ENCODE measurements at places on chromosomes 3 and 15.

- no peak for DNase-seq
Observed at GRCh38 chr3:134503266-134503665, 17.4 kb downstream of the CEP63 start.

DNA sequence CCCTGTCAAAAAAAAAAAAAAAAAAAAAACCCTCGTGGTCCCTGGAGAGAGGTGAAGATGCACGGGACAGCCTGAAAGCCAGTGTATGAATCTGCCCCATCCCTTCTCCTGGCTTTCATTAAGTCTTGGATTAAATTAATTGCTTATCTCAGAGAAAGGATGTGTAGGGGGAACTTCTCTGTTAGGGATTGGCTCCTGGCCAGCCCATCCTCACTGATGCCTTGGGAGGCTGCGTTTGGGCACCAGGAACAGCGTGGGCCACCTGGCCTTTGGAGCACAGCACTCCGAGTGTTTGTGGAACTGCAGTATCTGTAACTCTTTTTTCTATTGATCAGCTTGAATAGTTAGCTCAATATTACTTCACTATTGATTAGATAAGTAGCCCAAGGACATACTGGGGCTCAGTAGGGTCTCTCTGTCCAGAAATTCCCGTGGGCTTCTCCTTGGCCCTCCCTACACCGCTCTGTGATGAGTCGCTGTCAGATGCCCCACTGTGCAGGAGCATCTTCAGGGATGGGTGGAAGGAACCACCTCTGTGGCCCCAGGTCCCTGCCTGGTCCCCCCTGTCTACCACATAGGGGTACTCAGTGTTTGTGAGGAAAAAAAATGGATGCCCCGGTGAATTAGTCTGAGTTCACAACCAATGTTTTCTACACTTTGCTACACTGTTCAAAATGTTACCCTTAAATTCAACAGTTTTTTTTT lies 2.0 kb downstream of the PXYLP1 start:
- no peak for DNase-seq

DNA sequence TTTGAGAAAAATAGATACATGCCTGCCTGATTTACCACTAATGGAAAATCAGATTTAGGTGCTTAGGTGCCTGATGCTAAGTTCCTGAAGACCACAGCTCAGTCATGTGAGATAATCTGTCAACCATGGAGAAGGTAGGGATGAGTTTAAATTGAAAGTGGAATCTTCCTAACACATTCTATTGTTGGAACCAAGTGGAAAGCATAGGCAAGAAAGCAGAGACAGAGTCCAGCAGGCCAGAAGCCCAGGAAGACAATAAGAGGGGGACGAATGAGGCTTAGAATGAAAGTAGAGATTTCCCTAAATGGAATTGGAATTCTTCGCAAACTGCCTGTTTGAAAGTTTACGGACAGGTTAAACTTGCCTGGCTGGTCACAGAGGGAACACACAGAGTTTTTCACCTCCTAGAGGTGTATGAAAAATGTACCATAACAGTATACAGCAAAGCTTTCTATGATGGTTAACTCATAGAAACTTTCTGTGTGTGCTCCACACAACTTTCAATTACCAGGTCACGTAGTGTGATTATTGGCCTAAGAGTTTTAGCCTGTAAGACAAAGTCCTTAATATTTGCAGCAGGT lies 453.8 kb upstream of the KCNMB2 start:
- no peak for DNase-seq

- DNase-seq: no peak
Observed at GRCh38 chr3:157078811-157079185, 81.1 kb downstream of the CCNL1 start.

GRCh38 chr3:37904601-37905000 lies 42.9 kb downstream of the CTDSPL start:
- no peak for DNase-seq

DNA sequence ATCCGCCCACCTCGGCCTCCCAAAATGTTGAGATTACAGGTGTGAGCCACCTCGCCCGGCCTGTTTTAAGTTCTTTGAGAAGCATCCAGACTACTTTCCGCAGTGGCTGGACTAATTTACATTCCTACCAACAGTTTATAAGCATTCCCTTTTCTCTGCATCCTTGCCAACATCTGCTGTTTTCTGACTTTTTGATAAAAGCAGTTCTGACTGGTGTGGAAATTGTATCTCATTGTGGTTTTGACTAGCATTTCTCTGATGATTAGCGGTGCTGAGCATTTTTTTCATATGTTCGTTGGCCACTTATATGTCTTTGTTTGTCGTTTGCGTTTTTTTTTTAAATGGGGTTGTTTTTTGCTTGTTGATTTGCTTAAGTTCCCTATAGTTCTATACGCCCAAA lies 208.4 kb upstream of the DPPA4 start:
- no peak for DNase-seq

DNA sequence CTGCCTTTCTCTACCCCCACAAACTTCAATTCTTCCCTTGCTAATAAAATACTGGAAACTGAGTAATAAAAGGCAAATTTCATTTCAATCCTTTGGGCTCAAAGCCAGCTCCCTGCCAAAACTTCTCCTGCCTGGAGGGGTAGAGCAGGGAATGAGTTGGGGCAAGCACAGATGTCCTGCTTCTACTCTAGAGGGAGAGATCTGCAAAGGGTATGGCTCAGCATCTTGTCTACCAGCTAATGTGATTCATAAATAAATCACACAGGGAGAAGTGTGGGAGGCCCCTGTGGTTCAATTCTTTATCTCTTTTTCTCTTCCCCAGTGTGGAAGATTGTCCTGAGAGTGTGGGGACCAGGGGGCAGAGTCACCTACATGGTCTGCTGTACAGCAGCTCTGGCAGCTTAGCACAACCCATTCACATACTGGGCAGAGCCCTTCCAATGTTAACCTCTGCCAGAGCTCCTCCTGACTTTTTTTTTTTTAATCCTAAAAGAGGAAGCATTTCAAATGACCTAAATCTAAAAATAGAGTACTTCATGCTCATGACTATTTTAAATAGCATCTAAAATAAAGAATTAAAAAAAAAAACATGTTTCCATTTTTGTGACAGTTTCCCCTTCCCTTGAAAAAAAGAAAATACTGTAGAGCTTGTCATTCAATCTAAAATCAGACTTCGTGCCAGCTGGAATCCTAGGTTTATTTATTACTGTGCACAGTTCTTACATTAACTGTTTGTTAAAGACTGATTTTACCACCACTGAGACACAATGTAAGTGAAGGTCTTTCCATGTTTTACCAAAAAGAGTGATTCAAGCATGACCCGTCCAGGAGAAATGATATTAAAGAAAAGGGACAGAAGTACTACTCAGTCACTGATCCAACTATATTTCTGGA lies 1083.7 kb upstream of the CFAP20DC start:
- DNase-seq: no peak

DNA sequence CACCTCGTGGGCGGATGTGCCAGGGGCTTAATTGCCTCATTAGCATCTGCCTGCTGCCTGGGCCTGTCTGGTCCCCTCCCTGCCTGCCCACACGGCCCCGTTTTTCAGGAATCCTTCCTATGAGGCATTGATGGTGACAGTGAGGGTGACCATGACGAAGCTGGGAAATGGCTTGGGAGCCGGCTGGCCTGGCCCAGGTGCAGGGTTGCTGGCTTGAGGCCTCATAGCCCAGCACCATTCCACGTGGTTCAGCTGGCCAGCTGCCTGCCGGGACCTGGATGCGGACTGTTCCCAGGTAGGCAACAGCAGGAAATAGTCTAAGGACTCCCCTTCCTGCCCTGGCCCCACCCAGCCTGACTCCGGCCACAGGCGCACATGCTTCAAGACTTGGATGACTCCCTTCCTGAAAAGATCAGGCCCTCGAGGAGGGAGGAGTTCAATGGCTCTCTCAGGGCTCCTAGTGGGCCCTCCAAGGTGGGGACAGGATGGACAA lies 8.9 kb upstream of the DUSP7 start:
- no peak for DNase-seq

DNA sequence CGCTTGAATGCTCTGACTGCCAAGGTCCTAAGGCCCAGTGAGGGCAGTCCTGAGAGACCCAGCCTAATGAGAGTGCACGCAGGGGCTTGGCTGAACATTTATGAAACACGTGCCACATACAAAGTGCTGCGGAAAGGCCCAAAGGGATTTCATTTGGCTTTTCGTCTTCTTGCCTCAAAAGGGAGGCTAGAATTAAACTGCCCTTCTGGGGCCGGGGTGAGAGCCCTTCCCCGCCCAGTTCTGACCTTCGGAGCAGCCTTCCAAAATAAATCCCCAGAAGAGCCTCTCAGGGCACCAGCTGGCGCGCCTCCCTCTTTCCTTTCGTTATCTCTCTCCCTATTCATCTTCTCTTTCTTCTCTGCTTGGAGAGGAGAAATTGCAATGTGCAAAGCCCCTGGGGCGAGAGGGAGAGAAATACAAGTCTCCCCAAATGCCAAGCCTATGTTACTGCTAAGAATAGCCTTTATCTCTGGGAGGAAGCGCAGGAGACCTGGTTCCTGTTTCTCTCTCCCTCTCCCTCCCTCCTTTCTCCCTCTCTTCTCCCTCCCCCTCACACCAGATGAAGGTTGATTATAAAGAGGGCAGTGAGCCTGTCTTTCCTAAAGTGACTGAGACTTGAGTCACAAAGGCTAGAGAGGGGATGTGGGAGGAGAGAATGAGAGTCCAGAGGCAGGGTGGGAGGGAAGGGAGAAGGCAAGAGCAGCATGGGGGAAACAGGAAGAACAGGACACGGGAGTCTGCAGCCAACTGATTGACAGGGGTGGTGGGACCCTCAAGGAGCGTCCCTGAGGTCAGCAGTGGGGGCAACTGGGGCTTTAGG lies 36.7 kb upstream of the NDUFB4 start:
- no peak for DNase-seq

- DNase-seq: no peak
Observed at GRCh38 chr15:63601026-63601703, 4.0 kb downstream of the FBXL22 start.

GRCh38 chr15:94607176-94607654 lies 375.9 kb downstream of the MCTP2 start:
- DNase-seq: no peak

GRCh38 chr3:6354653-6355052 lies 506.3 kb upstream of the GRM7 start:
- DNase-seq: no peak

DNA sequence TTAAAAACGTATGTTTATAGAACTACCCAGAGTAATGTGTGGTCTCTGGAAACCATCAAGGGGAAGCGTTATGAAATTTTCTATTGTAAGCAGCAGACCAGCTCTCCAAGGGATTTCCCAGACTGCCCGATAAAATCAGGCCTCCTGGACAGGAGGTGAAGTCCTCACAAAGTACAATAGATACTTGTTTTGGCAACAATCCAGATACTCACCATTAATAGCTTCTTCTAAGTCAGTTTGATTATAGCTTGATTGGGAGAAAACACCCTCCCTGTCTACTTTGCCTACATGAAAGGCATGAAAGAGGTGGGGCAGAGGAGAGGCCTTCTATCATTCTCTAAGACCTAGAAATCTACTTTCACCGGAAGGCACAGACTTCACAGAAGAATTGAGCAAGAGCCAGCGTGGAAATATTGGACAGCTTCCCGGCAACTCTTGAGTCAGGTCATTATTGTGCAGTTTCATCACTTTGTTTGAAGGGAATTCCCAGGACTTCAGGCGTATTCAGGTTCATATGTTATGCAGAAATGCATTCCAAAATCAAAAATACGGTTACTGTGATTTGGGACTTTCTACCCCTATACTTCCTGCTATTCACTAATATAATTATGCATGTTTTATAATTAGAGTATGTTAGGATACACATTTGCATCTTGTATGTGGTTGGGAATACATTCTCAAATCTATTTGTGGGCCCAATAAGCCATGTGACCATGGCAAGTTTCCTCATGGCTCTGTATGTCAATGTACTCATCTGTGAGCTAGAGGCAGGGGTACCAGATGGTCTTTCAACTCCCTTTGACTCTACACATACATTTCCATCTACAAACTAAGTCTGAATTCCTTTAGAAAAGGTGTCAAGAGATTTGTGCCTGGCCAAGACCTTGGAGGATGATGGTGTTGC lies 103.5 kb downstream of the CD47 start:
- peak; percentile 74 for DNase-seq

DNA sequence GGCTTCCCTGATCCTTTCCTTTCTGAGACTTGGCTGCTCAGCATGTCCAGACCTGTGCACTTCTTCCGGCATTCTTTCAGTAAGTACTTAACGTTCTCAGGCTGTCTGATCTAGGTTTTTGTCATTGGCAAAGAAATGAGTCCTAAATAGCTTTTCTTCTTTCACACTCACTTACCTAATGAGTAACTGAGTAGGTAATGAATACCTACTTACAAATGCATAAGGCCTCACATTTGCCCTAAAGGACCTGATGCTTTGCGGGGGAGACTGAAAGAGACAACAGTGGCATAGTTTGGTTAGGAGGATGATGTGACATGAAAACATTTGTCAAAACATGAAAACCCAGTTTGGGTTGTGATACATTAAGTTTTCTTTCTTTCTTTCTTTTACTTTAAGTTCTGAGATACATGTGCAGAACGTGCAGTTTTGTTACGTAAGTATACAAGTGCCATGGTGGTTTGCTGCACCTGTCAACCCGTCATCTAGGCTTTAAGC lies 516.7 kb upstream of the CFAP20DC start:
- no peak for DNase-seq

GRCh38 chr15:55247311-55247710 lies 42.3 kb downstream of the RAB27A start:
- DNase-seq: no peak

- DNase-seq: no peak
Observed at GRCh38 chr3:139705631-139706030, 27.9 kb upstream of the NMNAT3 start.

GRCh38 chr3:4812591-4812990 lies 166.6 kb upstream of the BHLHE40 start:
- DNase-seq: no peak

DNA sequence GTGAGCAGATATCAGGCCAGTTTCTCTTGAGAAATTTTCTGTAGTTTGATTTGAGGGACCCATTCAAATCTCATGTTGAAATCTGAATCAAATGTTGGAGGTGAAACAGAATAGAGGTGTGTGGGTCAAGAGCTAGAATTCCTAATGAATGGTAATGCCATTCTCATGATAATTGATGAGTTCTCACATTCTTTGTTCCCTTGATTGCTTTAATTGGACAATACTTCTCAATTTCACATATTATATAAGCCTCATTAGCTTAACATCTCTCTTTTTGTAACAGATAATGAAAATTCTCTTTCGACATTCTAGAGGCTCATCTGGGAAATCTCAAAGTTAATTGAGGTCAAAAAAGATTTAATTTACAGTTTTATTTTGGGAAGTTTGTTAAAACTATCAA lies 21.9 kb upstream of the OR5H6 start:
- DNase-seq: no peak

GRCh38 chr3:25537516-25537915 lies 109.5 kb downstream of the RARB start:
- DNase-seq: no peak
